SHP77 treated with DMSO at 0.1 percent for 48 hours (cell line): ENCODE measurements at places on chromosomes 6 and 20.
A peak's percentile ranks its signal among the peaks of the same experiment; 100 is the strongest.

DNA sequence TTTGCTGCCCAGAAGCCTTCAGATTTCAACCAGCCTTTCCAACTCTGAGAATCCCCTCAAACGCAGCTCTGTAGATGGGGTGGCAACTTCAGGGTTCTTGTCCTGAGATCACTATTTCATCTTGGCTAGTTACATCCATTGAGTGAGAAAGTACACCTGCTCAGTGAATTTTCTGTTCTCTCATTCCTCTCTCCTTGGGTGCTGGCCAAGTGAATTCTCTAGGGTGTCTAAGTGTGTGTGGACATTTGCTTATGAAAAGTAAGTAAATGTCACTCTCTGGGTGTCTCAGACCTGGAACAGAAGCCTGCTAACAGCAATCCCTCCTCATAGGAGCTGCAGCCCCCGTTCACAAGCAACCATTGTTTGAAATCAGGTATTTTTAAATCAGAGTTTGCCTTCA is 3.8 kb downstream of the RIN2 start:
- DNase-seq: no peak

DNA sequence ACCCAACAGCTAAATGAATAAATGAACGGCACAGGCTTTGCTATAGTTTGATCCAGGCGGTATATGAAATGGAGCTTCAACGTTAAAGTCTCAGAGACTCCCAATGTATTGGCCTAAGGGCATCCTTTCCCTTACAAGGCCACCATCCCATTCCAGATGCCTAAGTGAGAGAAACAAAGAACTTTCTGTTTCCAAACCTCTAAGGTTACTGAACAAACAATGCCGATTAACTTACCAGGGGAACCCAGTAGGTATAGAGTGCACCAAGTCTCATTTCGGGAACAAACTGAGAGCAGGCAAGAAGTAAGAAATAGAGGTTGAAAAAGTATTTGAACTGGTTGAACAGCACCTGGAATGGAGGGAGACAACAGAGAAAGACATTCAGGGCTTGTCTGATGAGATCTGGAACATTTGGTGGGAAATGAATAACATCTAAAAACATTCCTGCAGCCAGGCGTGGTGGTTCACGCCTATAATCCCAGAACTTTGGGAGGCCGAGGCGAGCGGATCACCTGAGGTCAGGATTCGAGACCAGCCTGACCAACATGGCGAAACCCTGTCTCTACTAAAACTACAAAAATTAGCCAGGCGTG is 42.5 kb downstream of the ATP9A start:
- no peak for DNase-seq

- no peak for DNase-seq
Measured at GRCh38 chr6:25061289-25061936, 125.7 kb upstream of the RIPOR2 start.

GRCh38 chr6:21596145-21596948 is 2.8 kb downstream of the SOX4 start:
- DNase-seq: peak; percentile 70

- no peak for DNase-seq
Measured at GRCh38 chr20:11267131-11267761, 593.4 kb upstream of the JAG1 start.

DNA sequence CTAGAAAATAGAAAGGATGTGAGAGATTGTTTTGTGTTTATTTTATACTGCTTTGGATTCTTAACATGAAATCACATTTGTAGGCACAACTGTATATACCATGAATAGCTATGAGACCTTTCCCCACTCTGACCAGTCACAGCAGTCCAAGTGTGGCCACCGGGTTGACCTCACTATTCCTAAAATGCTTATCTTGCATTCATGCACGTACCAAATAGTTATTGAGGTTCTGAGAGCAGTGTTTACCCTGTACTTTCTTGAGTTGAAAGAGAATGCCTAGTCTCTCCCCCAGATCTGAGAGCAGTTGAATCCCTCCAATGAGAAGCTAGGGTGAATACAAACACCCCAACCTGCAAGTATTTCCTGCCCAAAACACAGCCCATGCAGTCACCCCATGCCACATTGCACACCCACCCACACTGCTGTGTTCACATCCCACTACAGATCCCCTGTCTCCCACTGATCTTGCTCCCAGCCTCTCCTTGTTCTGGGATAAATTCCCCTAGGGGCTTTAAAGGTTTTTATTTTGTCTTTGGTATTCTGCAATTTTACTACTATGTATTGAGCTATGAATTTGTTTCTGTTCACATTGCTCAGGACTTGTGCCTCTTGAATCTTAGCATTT is 51.6 kb downstream of the GOPC start:
- no peak for DNase-seq

- DNase-seq: no peak
Measured at GRCh38 chr6:130693944-130694343, 133.3 kb upstream of the SMLR1 start.

- no peak for DNase-seq
Measured at GRCh38 chr6:142446168-142446567, 144.4 kb downstream of the ADGRG6 start.

GRCh38 chr6:148151896-148152643 is 190.6 kb upstream of the SASH1 start:
- no peak for DNase-seq
